Hematopoietic multipotent progenitor cell treated with erythropoietin and hydrocortisone succinate and interleukin-3 and kit ligand, for 17 days (in vitro differentiated cells): ENCODE measurements at places on chromosomes 6 and 20.

DNA sequence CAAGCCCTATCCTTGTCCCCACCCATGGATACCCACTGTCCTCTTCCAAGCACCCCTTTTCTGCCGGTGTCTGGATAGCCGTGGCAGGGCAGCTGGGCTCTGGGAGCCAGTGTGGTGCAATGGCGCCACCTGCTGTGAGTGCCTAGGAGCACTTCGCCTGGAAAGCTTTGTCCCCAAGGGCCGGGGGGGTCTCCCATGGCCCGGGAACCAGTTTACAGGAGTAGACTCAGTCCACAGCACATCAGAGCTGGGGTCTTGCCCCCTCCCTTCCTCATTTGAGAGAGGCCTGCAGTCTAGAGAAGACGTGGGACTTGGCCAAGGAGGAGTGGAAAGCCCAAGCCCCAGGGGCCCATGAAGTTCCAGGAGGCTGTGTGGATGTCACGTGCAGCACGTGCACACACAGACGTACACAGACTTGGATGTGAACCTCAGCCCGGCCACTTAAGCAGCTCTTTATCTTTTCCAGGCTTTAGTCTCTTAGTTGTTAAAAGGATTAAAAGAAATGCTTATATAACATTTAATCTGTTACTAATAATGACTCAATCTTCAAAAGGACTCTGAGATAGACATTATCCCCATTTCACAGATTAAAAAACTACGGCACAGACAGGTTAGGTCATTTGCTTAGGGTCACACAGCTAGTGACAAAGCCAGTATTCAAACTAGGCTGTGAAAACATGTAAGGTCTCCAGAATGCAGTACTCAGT lies 40.9 kb upstream of the CDH22 start:
- DNase-seq: peak; percentile 55

DNA sequence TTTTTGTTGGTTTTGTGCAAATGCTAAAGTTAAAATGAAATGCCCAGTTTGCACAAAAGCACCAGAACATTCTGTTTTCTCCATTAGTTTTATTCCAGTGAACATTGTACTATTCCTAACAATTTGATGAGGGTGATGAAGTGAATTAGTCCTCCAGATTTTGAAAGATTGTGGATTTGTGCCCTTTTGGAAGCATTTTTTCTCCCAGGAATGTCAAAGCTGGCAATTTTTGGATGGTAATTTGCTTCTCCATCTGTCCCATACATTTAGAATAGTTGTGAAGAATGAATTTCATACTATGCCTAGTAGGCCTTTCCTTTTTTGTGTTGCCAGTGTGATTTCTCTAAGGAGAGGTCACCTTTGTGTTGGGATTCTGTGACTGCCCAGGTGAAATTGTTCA lies 797.2 kb downstream of the BCKDHB start:
- no peak for DNase-seq

- no peak for DNase-seq
Measured at GRCh38 chr6:118965843-118966370, 30.9 kb upstream of the MCM9 start.

DNA sequence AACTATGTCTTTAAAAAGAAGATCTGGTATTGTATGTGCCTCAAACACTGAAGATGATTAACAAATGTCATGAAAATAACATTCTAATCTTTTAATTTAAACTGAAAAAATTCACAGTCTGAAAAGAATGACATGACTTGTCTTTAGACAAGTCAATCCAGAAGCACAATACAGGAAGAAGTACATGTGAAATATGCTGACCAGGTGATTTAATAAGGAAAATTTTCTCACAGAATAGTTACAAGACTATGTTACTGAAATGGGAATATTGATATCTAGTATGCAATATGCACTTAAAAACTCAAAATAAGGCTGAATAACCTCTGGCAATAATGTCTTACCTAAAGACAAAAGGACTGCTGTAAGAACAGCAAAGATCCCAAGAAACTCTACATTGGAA lies 13.1 kb downstream of the CEP85L start:
- no peak for DNase-seq

- DNase-seq: no peak
Measured at GRCh38 chr6:5204376-5204775, 56.4 kb downstream of the LYRM4 start.

DNA sequence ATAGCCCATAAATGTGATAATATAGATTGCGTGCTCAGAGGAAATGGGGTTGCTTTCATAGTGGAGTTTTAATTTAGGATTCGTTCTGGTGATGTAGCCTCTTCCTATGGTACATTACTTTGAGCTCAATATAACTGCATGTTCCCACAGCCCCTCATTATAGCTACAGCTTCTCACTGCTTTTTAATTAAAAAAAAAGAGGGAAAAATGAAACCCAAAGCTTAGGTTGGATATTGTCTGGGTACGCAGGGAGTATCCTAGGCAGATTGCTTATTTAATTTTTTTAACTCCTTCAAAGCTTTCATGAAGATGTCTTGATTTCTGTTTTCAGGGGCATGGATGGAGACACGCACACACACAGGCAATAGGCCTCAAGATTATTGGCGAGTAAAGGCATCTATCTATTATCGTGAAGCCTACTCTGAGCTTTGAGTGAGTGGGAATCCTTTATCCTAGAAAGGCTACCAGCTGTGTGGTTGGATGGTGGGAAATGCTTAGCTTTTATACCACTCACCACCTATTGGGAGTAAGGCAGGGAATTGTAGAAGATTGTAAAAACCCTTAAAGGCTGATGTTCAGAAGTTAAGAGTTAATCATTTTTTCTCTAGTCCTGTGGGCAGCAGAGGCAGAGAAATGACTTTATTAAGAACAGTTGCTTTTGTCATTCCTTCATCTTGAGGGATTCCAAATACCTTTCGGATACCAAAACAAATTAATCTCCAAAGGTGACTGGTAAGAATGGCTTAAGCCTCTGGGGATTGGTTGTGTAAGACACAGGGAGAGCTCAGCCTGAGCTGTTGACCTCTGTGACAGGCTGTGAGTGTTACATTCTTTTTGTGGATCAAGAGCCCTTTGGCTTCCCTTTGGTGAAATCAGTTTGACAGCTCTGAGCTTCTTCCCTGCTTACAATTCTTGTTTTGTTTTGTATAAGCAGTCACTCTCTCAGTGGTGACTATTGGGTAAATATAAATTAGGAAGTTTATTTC lies 33.4 kb downstream of the CTNNBL1 start:
- DNase-seq: no peak

GRCh38 chr20:62797671-62798532 lies 1.6 kb downstream of the MRGBP start:
- DNase-seq: peak; percentile 13

GRCh38 chr20:3173610-3174441 lies 477 bp upstream of the LZTS3 start:
- peak; percentile 82 for DNase-seq

DNA sequence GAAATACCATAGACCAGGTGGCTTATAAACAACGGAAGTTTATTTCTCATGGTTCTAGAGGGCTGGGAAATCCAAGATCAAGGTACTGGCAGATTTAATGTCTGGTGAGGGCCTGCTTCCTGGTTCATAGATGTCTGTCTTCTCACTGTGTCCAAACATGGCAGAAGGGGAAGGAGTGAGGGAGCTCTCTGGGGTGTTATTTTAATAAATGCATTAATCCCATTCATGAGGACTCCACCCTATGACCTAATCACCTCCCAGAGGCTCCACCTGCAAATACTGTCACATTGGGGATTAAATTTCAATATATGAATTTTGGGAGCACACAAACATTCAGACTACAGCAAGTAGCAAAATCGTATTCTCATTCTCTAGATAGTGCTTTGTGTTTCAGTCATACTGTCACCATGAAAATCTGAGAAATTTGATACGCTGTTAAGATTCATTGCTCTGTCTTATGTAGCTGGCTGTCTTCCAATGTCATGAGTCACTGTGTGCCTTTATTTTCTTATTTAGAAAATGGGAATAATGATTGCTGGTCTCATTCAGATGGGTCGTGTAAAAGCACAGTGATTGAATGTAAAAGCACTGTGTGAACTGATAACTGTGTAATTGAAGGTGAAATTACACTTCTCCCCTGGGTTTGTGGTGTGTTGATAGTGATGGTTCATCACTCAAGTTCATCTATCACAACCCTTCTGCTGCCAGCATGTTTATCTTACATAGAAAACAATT lies 8.9 kb upstream of the ERVFRD-1 start:
- no peak for DNase-seq

- no peak for DNase-seq
Measured at GRCh38 chr20:62951896-62952372, 575 bp upstream of the SLC17A9 start.

GRCh38 chr6:86017236-86017635 lies 374.6 kb upstream of the SYNCRIP start:
- no peak for DNase-seq

DNA sequence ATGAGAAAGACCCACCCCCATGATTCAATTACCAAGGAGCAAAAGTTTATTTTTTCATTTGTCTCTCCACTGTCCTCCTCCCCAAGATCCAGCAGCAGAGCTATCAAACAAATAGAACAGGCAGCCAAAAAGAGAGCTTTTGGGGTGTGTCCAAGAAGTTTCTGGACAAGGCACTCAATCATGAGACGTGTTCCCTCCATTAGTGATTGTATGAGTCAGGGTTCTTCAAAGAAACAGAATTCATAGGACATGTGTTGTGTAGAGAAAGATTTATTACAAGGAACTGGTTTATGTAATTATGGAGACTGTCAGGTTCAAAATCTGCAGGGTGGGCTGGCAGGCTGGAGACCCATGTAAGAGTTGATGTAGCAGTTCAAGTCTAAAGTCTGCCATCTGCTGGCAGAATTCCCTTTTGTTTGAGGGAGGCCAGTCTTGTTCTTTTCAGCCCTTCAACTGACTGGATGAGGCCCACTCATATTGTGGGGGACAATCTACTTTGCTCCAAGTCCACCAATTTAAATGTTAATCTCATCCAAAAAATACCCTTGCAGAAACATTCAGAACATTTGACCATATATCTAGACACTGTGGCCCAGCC lies 248.1 kb upstream of the OPRM1 start:
- no peak for DNase-seq

DNA sequence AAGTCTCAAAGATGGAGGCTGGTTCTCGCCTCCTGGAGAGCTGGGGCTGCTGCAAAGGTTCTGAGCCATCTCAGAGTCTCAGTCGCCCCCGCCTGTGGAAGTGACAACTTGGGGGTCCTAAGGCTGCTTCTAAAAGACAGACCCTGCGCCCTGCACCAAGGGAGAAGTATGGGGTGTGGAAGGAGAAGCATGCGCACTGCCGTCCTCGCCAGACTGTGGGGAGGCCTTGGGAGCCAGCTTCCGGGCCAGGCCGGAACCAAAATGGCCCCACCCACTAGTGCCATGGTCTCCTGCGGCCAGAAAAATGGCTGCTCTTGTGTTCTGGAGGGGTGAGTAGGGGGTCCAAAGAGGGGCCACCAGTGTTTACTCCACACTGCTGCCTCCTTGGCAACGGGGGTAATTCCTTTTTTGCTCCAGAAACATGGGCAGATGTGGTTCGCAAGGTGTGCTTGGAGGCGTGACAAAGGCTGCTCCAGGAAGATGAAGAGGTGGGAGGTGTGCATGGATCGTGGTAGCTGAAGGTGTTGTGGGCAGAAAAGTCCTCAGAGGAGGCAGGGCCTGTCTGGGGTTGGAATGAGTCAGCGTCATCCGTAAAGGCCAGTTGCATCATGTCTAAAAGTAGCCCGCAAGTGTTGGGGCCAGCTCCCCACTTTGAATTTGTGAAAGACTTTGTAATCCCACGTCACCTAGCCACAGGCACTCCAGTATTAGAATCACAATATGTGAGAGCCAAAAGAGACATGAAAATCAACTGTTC lies 329.8 kb upstream of the SOX4 start:
- no peak for DNase-seq

DNA sequence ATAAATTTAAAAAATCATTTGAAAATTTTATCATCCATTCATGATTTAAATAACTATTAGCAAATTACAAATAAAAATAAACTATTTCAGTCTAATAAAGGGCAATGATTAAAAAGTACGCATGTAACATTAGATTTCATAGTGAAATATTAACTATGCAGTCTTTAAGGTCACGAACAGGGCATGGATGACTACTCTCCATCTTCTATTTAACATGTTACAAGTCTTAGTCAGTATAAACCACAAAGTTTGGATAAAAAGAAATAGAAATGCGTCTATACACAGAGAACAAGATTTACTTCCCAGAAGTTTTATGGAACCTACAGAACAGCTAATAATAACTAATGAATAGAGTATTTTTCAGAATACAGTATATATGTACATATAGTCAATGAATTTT lies 1016.0 kb downstream of the EYS start:
- no peak for DNase-seq

DNA sequence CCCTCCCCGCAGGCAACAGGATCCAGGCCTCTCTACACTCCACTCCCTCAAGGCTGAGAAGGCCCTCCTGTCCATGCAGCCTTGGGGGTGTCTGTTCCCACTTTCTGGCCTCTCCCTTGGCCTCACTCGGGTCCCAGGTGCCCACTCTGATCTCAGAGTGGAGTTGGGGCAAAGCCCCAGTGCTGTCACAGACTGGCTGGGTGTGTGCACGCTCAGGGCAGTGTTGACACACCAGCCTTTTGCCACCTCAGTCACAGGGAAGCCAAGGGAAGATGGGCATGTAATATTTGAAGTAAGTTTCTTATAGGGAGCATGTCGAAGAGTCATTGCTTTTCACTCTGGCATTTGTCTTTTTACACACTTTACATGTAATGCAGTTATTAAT lies 44.9 kb downstream of the HLA-DRA start:
- no peak for DNase-seq

DNA sequence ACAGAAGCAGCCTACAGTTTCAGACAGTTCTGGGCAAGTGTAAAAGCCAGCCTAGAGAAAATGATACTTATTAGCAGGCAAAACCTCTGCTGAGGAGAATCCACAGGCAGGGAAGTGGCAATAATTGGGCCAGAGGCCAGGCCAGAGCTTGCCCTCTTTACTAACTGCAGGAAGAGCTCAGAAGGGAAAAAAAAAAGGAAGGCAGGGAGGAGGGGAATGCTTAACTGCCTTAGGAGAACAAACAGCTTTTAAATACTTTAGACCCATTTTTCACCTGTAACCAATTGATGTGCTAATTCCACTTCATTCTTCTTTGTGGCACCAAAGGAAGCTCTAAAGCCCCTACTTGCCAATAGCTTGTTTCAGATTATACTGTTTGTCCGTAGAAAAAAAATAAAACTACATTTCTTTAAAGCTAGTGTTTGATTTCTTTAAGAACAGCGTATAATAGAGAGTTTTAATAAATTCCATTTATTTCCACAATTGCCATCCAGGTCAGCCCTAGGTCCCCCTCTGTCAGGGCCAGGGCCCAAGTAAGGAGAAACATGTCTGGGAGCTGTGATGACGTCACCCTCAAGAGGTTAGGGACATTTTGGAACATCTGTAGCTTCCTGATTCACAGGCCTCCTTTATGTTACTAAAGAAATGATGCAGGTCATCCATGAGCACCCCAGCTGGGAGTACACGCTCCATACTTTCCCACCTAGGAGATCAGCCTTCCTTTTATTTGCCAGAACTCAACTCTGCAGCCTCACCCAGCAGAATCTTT lies 384.3 kb downstream of the CDC5L start:
- DNase-seq: no peak

- DNase-seq: no peak
Measured at GRCh38 chr6:41229721-41230120, 1.6 kb downstream of the TREML4 start.

GRCh38 chr6:109521080-109521479 lies 38.1 kb upstream of the ZBTB24 start:
- no peak for DNase-seq
